NAMALWA (cell line): ENCODE measurements at places on chromosomes 12 and 14.
A peak's percentile ranks its signal among the peaks of the same experiment; 100 is the strongest.

DNA sequence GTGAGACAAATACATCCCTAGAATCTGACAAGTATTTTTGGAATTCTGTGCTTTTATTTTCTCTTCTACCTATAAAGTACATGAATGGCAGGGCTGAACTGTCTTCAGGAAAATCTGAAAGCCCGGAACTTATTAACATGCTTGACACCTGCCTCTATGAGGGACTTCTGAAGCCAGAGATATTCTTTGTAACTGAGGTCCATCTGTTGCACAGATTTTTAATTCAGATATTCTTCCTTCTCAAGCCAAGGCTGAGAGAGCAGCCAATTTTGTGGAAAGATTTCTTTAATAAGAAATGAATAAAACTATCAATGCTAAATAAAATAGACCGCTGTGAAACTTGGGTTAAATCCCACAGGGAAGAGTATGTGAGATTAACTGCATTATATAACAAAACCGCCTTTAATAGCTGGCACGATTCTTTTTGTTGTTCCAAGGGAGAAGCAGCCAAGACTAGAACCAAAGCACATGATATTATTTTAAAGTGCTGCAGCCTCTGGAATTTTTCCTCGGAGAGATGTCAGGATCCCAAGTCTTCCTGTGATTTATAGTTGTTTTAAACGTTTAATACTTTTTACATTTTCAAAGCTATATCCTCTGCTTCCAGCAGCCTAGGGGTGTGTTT lies 148.9 kb downstream of the CRADD start:
- DNase-seq: no peak

DNA sequence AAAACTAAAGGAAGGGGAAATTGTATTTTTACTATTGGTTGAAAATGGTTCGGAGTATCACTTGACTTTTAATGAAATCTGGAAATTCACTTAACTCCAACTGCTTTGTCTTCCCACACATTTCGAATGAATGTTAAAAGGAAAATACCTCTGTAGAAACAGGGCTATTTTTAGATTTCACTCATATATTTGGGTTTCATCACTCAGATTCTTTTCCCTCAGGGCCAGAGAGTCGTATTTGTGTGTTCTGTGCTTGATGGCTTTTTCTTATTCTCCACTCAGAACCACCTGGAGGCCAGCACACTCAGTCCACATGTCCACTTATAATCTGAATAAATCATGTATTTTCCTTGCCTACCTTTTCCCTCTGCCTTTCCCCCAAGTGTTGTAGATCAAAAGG lies 40.0 kb downstream of the DAAM1 start:
- no peak for DNase-seq

GRCh38 chr12:92696216-92696615 lies 6.6 kb upstream of the PLEKHG7 start:
- no peak for DNase-seq

- no peak for DNase-seq
Observed at GRCh38 chr14:31965735-31966598, 111.1 kb upstream of the ARHGAP5 start.

DNA sequence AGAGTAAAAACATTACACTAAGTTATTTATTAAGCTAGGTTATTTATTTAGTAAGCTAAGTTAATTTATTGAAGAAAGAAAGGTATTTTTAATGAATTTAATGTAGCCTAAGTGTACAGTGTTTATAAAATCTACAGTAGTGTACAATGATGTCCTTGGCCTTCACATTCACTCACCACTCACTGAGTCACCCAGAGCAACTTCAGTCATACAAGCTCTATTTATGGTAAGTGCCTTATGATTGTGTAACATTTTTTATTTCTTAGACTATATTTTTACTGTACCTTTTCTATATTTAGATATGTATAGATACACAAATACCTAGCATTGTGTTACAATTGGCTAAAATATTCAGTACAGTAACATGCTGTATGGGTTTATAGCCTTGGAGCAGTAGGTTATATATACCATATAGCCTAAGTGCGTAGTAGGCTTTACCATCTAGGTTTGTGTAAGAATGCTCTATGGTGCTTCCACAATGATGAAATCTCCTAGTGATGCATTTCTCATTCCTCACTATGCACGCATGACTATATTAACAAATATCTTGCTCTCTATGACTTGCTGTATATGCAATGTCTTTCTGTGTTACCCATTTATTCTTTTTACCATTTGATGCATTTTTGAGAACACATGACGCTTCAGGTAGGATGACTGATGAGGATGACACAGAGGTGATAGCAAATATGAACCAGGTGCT lies 309.6 kb upstream of the ATXN7L3B start:
- no peak for DNase-seq

GRCh38 chr12:53757101-53757770 lies 5.5 kb upstream of the CISTR start:
- DNase-seq: peak; percentile 85

DNA sequence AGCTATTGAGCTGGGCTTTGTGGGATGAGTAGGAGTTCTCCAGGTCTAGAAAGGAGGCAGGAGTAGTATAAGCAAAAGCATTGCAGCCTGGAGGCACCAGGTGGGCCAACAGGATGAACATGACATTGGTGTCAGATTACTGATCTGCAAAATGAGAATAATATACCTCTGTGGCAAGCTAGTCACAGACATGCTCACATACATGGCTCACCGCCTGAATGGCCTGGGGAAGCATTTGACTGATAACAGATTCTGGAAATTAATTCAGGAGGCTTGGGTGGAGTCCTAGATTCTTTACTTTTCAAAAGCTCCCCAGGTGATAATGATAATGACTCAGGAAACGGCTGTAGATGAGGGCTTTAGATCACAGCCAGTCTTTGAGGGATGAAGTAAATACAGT lies 709 bp downstream of the TCL1B start:
- DNase-seq: no peak

DNA sequence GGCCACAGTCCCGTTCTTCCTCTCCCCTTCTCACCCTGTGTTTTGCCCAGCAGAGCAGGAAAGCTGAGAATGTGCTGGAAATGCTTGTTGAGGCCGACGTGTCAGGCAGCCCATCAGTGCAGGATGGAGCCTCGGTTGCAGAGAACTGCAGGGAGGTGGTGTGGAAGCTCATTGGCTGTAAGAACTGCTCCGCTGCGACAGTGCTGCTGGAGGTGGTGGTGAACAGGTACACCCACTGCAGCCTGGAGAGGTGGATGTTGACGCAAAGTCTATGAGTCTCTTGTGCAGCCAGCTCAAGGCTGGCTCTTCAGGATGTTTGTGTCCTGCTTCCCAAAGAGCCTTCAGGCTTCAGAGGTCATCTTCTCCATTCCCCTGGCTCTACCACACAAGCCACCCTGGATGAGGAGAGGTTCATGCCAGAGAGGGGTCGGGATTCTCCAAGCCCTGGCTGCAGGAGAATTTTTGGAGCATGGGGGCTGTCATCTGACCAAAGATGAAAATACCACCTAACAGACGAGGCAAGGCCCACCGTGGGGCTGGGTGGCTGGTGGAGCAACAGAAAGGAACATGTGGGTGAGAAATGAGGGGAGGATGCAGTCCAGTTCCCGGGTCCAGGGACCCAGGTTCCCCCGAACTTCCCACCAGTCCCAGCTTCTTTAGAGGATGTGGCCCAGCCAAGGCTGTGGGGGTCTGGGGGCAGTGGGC lies 174.1 kb upstream of the PRMT8 start:
- no peak for DNase-seq

DNA sequence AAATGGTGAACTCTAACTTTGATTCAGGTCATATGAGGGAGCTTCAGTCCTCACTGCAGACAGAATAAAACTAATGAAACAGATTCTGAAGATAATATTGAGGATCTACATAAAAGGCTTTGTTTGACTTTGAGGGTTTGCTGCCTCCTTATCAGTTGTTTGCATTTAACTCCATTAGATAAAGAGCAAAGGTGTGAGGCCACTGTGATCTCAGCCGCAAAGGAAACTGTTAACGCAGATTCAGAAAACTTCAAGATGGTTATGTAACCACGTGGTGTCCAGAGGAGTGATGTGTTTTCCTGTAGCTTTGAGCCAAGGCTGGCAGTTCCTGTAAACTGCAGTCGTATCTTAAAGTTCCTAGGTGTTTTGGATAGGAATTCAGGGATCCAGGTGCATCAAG lies 67.8 kb downstream of the METTL25 start:
- DNase-seq: no peak

- no peak for DNase-seq
Observed at GRCh38 chr14:33315721-33316120, 377.0 kb downstream of the NPAS3 start.

GRCh38 chr14:60317609-60318008 lies 68.6 kb downstream of the PPM1A start:
- DNase-seq: no peak

DNA sequence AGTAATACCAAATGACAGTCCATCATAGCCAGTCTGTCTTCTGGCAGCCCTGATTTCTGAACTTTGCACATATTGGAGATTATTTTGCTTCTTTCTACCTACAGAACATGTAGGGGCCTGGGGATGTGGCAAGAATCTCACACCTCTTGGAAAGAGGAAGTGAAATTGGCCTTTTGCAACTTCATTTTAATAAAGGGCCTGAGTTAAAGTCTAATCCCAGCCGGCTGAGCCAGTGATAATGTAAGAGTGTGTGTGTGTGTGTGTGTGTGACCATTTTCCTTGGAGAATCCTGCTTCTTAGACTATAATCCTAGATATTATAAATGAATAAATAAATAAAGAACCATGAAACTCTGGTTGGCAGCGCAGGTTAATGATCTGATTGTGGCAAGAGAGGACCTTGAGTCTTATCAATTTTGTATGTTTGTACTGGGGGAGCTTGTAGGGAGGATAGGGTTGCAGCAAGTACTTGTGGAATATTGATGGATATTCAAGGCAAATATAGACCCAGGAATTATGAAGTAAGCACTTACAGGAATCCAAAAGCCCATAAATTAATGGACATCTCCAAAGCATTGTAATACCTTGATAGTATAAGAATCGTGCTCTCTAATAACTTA lies 233.2 kb upstream of the AMIGO2 start:
- DNase-seq: peak; percentile 57

- DNase-seq: no peak
Observed at GRCh38 chr12:12958886-12959285, 6.9 kb upstream of the GPRC5D start.

DNA sequence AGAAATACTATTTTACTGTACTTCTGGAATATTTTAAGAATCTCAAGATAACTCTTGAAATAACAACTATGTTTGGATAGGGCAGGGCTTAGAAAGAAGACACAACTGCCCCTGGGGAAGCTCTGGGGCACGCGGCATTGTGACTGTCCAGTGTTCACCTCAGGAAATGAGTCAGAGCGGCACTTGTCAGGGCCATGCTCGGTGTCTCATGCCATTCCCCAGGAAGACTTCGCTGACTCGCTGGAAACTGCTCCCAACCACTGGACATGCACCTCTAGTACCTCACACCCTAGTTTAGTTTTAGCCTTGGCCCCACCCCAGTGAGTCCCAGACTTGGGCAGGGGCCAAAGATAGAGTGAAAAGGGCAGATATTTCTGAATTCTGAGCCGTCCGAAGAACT lies 192.0 kb downstream of the TTC7B start:
- no peak for DNase-seq

DNA sequence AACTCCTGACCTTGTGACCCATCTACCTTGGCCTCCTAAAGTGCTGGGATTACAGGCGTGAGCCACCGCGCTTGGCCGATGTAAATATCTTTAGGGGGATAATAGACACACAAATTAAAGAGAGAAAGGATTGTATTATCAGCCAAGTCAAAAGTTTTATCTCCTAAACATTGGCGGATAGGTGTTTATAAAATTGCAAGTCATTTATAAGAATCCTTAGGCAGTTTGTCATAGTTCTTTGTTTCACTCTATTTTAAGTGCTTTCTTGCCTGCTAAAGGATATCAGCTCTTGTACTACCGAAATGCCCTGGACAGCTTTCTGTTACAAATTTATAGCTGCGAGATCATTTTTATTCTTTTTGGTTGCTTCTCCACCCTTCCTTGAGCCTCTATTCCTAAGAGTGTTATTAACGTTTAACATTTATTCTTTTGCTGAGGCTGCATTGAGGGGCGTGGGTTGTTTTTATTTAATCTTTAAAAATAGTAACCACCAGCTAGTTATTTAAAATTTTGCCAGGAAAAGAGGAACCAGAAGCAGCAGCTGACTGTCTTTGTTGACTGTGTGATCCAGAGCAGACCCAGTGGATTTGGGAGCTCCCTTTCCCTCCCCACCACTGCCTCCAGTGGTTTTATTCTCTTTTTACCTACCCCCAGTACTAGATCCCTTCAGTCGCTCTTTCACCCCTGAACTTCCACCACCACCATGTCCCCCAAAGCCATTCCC lies 106.4 kb downstream of the DIP2B start:
- DNase-seq: no peak

DNA sequence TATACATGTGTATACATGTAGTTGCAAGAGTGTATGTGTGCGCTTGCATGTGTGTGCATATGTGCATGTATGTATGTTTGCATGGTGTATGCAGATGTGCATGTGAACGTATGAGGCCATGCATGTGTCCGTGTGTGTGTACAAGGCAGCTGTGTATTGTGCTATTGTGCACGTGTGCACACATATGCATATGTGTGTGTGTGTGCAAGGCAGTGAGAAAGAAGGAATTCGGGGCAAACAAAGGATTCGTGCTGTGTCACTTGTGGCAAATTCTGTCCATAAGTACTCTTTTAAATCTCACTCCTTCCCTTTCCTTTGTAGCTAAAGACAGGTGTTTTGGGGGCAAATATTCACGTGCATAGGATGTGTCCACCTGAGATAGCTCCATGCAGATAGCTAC lies 227.1 kb downstream of the VRK1 start:
- DNase-seq: no peak

- DNase-seq: peak; percentile 40
Observed at GRCh38 chr12:51357374-51358047, 11.0 kb upstream of the CELA1 start.

- DNase-seq: no peak
Observed at GRCh38 chr14:104423701-104424405, 155.7 kb upstream of the C14orf180 start.

DNA sequence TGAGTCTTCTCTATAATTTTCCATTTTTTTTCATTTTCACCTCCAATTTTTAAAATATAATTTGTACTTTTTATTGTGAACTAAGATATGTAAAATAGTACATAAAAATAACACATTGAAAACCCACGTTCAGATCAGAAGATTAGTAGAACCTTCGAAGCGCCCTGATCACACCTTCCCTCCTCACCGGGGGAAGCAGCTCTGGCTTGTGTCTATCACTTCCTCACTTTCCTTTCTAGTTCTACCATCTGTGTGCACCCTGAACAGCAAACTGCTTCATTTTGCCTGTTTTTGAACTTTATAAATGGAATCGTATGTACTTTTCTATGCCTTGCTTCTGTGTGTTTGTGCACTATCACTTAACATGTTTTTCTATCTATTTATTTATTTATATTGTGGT lies 11.8 kb upstream of the CD27 start:
- DNase-seq: peak; percentile 82

DNA sequence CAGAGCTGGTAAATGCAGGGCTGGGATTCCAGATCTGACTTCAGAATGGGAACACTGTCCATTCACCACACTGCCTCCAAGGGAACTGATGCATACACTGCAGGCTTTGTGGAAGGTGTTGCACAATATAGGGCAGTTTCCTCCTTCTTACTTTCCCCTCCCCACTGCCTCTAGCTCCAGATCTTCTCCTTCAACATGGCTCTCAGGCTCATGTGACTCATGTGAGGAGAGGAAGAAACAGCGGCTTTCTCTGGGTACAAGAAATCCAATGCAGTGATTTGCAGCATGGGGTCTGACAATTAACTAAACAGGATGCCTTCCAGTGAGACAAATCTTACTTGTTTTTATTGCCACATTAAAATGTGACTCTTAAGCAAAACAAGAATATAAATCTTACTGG lies 447.6 kb upstream of the CCDC196 start:
- no peak for DNase-seq
